Thymus (tissue), 14 donors: ENCODE measurements at places on chromosomes 5 and 9. TPM values are rescaled to one million over a fixed set of nuclear protein-coding genes. Genes with fewer than 3 reads are reported as not detected.

DNA sequence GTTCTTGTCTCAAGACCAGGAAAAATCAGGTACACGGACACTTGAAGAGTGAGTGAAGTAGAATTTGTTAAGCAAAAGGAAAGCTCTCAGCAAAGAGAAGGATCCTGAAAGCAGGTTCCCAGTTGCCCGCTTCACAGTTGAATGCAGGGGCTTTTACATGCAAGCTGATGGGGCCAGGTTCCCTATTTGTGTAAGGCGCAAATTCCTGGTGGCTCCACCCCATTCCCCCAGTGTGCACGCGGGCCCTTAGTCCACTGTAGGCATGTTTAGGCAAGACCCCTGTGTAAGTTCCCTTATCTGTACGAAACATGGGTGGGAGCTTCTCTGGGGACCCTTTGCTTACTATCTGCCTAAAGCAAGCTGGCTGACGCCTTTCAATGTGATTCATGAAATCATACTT is 2.7 kb upstream of the AGTPBP1 start:
- no peaks in the 10 kb centered on the region for H3K4me1 ChIP-seq
- H3K4me3 ChIP-seq: no peak overlapping the region
- H3K27ac ChIP-seq: no peak overlapping the region
- no peak for DNase-seq

DNA sequence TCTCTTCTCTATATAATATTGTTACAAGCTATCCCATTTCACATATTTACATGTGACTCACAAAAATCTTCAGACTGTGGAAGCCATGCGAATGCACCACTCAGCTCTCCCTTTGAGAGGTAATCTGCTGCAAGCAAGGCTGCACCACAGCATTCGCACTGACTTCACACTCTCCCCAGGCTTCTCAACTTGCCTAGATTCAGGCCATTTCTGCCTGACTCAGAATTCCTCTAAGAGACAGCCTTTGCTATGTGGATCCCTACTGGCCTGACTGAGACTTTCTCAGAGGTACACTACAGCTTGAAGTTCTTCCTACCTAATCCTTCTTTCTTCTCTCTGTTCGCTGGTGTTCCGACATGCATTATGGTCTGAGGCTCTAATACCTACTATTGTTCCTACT is 21.1 kb upstream of the DMRTA1 start:
- no peak overlapping the region for H3K27ac ChIP-seq
- H3K27me3 ChIP-seq: no peaks in the 10 kb centered on the region
- no peaks in the 10 kb centered on the region for H3K4me1 ChIP-seq
- no peak for DNase-seq
- H3K4me3 ChIP-seq: no peak overlapping the region

- no peak overlapping the region for H3K27ac ChIP-seq
- no peak for DNase-seq
- peaks cover 3% of the 10 kb centered on the region for H3K36me3 ChIP-seq
- no peaks in the 10 kb centered on the region for H3K27me3 ChIP-seq
Measured at GRCh38 chr5:178377583-178378270, 145.1 kb upstream of the PHYKPL start.

Gene FCN2
- polyA plus RNA-seq: 0.75 TPM

DNA sequence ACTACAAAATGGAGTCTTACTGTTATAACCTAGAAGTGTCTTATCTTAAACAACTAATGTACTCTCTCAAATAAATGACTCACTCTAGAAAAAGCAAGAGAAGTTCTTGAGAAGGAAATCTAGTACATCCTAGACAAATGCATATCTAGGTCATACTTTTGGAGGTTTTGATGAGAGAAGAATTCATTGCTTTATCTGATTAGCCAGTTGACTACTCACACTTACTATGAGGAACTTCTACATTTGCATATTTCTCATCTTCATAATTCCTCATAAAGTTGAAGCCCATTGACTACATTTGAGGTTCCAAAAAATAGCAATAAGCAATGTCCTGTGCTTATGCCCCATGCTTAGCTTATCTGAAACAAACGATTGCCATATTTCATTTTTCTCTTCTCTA is 2.8 kb downstream of the JAKMIP2 start:
- peaks cover 9% of the 10 kb centered on the region for H3K4me1 ChIP-seq
- H3K36me3 ChIP-seq: no peaks in the 10 kb centered on the region
- DNase-seq: no peak
- no peak overlapping the region for H3K27ac ChIP-seq
- no peaks in the 10 kb centered on the region for H3K27me3 ChIP-seq

GRCh38 chr9:2109069-2109650 is 94.0 kb downstream of the SMARCA2 start:
- no peak overlapping the region for H3K27ac ChIP-seq
- H3K27me3 ChIP-seq: no peaks in the 10 kb centered on the region
- peaks cover 15% of the 10 kb centered on the region for H3K36me3 ChIP-seq
- no peaks in the 10 kb centered on the region for H3K4me1 ChIP-seq

Gene EFNA5
- polyA plus RNA-seq: 3.6 TPM

DNA sequence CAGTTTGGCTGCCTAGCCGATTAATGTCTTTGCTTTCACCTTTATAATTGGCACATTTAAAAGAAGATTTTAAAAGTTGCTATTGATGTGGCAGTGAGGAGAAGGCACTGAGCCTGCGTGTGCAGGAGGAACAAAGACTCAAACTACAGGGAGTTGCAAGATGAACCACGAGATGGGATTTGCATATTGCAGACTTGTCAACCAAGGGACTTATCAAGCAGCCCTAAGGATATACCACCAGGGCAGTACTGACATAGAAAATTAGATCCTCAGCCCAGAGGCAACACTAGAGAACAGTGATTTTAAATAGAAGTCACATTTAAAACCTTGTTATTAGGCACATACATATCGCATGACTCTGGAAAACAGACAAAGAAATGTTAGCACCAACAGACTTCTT is 342.6 kb downstream of the GLIS3 start:
- H3K27me3 ChIP-seq: no peaks in the 10 kb centered on the region
- H3K4me1 ChIP-seq: no peaks in the 10 kb centered on the region
- H3K27ac ChIP-seq: no peak overlapping the region

DNA sequence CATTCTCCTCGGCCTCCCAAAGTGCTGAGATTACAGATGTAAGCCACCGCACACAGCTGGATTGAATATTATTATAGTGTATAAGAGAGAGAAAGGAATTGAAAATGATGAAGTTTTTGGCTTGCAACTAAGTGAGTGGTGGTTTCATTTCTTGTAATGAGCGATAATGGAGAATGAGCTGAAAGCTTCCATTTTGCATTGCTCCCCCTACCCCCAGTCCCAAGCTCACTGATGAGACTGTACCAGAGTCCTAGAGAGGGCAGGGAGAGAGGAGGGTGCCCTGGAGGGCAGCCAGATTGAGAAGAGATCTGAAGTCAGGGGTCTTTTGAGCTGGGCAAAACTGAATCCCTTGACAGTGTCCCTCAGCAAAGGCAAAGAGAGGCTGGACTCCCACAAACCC is 38.5 kb upstream of the CTNNA1 start:
- no peak overlapping the region for H3K4me3 ChIP-seq
- no peaks in the 10 kb centered on the region for H3K4me1 ChIP-seq

DNA sequence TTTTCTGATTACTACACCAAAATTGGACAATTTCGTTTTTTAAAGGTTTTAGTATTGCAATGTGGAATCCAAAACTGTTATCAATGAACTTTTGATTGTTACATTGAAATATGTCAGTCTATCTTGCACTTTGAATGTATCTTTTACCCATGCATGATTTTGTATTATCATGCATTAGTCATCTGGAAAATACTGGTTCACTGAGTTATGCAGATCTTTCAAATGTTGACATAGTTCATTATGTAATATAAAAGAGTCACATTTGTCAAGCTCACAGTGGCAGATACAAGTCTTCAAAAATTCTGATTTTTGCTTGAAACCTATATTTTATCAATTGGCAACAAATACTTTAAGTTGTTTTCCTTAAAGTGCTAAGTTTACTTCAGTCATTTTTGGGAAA is 85.2 kb downstream of the NR3C1 start:
- peaks cover 10% of the 10 kb centered on the region for H3K36me3 ChIP-seq
- no peak overlapping the region for H3K4me3 ChIP-seq
- H3K27ac ChIP-seq: no peak overlapping the region
- H3K27me3 ChIP-seq: no peaks in the 10 kb centered on the region
- DNase-seq: no peak
- H3K4me1 ChIP-seq: no peaks in the 10 kb centered on the region

Gene PRDM9
- polyA plus RNA-seq: 0.02 TPM

Gene SPAAR
- polyA plus RNA-seq: 1.2 TPM

DNA sequence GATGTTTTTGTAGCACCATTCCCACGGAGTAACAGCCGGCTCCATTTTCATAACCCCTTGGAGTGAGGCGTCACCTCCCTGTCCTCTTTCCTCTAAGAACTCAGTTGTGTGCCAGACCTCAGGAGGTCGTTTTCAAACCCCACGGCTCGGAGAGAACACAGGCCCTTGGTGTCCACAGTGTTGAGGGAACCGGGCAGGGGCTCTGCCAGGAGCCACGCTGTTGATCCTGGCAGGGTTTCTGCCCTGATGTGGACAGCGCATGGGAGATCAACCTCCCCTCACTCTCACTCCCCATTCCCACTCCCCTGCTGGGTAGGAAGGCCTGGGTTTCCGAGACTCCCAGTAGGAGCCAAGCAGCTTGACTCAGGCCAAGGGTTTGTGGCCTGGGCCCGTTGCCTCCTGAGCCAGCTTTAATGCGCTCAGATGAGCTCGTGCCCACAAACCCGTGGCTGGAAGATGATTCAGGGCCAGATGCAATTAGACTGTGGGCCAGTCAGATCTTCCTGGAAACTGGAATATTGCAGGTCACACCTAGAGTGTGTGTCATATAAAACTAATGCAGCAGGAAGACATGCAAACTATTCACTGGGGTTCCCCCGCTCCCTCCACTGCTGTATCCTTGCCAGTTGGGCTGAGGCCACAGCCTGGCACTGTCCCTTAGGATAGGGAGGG is 133.4 kb downstream of the SLC12A2 start:
- no peak for DNase-seq
- no peak overlapping the region for H3K4me3 ChIP-seq
- no peaks in the 10 kb centered on the region for H3K27me3 ChIP-seq
- H3K36me3 ChIP-seq: no peaks in the 10 kb centered on the region
- no peaks in the 10 kb centered on the region for H3K4me1 ChIP-seq

- no peak overlapping the region for H3K4me3 ChIP-seq
- no peaks in the 10 kb centered on the region for H3K4me1 ChIP-seq
- no peaks in the 10 kb centered on the region for H3K27me3 ChIP-seq
- no peaks in the 10 kb centered on the region for H3K36me3 ChIP-seq
- peak; percentile 11 for DNase-seq
- H3K27ac ChIP-seq: no peak overlapping the region
Measured at GRCh38 chr5:57277085-57277484, 103.2 kb downstream of the GPBP1 start.
